ENCODE measurements at places on chromosomes 1 and 21.

GRCh38 chr1:19769211-19769932 lies 30.3 kb downstream of the TMCO4 start:
- no peak for DNase-seq

- DNase-seq, result no peak
Observed at GRCh38 chr1:160080381-160081100, 797 bp upstream of the KCNJ9 start.

DNA sequence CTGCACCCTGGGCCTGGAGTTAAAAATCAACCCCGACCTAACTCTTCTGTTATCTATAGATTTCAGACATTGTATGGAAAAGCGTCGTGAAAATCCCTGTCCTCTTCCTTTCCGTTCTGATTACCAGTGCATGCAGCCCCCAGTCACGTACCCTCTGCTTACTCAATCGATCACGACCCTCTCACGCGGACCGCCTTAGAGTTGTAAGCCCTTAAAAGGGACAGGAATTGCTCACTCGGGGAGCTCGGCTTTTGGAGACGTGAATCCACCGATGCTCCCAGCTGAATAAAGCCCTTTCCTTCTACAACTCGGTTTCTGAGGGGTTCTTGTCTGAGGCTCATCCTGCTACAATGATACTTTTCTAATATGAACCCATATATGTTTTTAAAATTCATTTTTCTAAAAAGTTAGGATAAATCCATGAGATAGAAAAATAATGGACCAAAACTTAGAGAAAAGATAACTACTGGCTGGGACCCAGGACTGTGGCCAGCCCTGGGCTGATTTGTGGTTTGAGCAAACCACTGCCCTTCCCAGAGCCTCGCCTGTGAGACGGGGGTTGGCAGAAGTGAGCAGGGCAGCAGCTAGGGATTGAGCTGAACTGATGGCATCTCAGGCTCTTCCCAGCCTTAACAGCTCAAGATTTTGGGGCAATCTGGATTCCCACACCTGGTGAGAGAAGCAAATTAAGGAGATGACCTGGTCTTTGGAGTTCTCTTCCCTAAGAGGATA lies 5.0 kb downstream of the UQCRHL start:
- DNase-seq, result no peak

DNA sequence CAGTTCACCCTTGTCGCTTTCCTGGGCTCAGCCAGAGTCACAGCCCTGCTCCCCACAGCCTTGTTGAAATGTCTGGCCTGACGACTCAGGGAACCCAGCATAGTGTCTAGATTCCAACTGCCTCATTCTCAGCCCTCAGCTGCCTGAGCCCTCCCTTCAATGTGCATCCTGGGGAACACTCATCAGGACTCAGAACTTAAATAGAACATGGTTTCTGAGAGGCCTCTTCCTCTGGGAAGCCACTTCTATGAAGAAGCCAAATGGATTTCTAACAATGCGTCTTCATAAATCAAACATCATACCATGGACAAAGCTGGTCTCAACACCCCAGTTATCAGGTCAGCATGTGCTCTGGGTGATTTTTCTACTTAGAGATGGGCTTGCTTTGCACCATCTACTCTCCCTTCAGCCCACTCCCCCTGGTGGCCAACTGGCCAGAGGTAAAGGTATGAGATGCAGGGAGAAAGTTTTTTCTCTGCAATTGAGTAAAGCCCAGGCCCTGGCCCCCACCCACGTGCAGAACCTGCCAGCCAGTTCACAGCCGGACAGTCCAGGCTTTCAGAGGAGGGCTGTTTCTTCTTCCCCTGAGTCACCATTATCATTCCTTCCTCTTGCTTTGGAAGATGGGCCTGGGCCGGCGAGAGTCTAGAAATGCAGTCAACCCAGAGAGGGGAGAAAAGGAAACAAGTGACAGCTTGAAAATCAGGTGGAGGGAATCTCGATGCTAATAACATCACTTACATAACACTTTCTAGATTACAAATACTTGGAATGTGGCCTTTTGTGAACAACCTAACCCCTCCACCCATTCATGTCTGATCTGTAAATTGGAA lies 32.1 kb downstream of the CD244 start:
- no peak for DNase-seq
